Progenitor cell of endocrine pancreas (in vitro differentiated cells): ENCODE measurements at places on chromosomes 6 and 20. TPM values are rescaled to one million over a fixed set of nuclear protein-coding genes. Genes with fewer than 3 reads are reported as not detected.

The HS3ST5 gene
- total RNA-seq: 0.31 and 0.95 TPM in 2 replicates

The PHACTR3 gene
- total RNA-seq: 1.1 and 1.4 TPM in 2 replicates

The OR14J1 gene
- not detected in 2 replicates for total RNA-seq

The DAAM2 gene
- 6.3 and 6.6 TPM in 2 replicates for total RNA-seq

The SNAI1 gene
- 1.3 and 1.7 TPM in 2 replicates for total RNA-seq

DNA sequence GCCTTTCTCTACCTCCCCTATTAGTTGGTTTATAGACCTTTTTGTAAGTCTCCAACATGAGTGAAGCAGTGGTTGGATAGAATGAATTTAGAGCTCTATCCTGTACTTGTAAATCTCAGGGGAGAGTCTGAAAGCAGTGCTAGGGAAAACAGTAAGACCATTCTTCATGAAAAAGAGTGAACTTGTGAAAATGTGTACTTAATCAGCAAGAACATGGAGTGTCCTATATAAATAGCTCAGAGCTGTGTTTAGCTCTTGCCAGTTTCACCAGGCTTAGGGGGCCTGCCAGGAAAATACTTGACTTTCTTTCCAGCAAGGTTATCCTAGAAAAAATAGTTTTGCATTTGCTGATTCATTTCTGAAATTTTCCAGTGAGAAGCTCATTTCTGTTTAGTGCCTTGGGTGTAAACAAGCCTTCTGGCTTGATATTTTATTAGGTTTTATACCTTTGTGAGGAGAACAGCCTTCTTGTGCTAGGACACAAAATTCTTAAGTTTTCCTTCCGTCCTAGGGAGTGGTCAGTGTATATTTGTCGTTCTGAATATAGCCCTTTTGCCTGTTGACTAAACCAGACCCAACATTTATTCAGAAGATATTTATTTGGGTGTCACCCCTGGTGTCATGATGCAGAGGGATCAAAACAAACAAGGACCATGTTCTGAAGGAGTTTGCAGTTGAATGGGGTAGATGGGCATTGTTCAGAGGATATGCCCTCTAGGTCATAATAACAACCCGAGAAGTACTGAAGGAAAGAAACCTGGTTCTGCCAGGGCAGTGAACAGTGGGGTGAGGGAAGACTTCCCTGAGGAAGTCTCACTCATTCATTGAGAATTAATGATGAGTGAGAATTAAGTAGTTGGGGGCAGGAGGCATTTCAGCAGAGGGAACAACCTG lies 7.6 kb downstream of the ARFGEF2 start:
- H3K36me3 ChIP-seq: no peaks in the 10 kb centered on the region
- H3K27ac ChIP-seq: no peak overlapping the region
- no peak for DNase-seq
- no peak overlapping the region for H3K4me3 ChIP-seq
- H3K4me1 ChIP-seq: peaks cover 3% of the 10 kb centered on the region
- H3K27me3 ChIP-seq: no peaks in the 10 kb centered on the region

GRCh38 chr20:34491226-34491931 lies 24.8 kb upstream of the DYNLRB1 start:
- no peak for DNase-seq
- H3K4me3 ChIP-seq: no peak overlapping the region
- no peaks in the 10 kb centered on the region for H3K27me3 ChIP-seq
- H3K36me3 ChIP-seq: peaks cover 47% of the 10 kb centered on the region
- no peak overlapping the region for H3K27ac ChIP-seq
- no peaks in the 10 kb centered on the region for H3K4me1 ChIP-seq

- H3K27ac ChIP-seq: no peak overlapping the region
- no peaks in the 10 kb centered on the region for H3K27me3 ChIP-seq
- no peak overlapping the region for H3K4me3 ChIP-seq
- peaks cover 16% of the 10 kb centered on the region for H3K36me3 ChIP-seq
- DNase-seq: no peak
Observed at GRCh38 chr6:144314003-144314485, 28.9 kb downstream of the UTRN start.

DNA sequence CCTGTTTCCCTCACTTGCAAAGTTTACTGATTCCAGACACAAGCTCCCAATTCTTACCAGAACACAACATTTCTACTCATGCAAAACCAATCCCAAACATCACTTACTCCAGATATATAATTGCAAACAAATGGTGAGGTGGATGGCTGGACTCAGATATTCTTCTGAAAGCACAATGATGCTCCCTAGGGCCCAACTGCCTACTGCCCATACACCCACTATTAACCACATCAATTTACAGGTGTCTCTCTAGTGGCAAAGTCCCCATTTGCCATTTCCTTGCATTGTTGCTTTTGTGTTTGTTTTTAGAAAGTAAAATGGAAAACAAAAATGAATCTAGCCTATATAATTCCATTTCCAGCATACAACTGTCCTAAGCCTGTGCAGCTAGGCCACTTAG lies 320.9 kb upstream of the PRDM1 start:
- no peak overlapping the region for H3K4me3 ChIP-seq
- peaks cover 4% of the 10 kb centered on the region for H3K27me3 ChIP-seq
- no peak for DNase-seq
- H3K27ac ChIP-seq: no peak overlapping the region
